ENCODE measurements at places on chromosomes 5 and 9.

DNA sequence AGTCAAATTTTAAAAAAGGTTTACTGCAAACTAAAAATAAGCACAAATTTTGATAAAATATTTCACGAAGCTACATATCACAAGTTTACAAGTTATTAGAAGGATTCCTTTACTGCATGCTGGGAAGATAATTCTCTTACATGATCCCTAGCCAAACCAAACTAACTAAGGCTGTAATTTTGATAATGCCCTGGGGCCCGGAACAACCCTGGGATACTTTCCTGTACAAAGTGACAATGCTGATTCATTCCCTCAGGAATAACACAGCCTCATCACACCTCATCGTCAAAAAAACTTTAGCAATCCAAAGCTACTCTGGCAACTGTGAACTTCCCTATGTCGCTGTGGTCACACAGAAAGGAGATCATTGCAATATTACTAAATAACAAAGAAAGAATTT, 402.9 kb downstream of the RAB3C start:
- no peak for DNase-seq
- peaks cover 32% of the 10 kb centered on the region for H3K36me3 ChIP-seq
- H3K27ac ChIP-seq: no peak overlapping the region
- H3K4me1 ChIP-seq: no peaks in the 10 kb centered on the region

DNA sequence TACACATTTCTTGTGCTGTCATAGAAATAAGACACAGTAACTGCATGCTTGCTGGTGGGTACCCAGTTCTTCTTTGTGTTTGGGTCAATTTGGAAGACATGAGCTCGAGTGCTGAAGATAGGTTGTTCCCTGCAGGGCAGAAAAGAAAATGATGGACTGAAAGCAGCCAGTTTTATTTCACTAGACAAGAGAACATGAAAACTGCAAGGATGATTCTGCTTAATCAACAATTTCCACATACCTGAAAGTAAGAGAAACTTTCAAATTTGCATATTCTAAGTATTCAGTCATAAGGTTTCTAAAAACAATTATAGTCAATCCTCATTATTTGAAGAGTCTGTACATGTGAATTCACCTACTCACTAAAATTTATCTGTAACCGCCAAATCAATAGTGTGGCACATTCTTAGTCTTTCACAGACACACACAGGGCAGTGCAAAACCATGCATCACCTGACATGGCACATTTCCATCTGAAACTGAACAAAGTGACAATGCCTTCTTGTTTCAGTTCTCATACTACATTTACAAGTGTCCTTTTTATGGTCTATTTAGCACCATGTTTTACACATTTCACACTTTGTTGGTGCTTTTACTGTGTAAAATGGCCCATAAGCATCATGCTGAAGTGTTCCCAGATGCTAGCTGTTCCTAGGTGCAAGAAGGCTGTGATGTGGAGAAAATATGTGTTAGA, 56.9 kb downstream of the HOMER1 start:
- H3K36me3 ChIP-seq: no peaks in the 10 kb centered on the region
- no peak overlapping the region for H3K4me3 ChIP-seq
- no peak overlapping the region for H3K27ac ChIP-seq
- no peak for DNase-seq
- H3K27me3 ChIP-seq: no peaks in the 10 kb centered on the region
- no peaks in the 10 kb centered on the region for H3K4me1 ChIP-seq

DNA sequence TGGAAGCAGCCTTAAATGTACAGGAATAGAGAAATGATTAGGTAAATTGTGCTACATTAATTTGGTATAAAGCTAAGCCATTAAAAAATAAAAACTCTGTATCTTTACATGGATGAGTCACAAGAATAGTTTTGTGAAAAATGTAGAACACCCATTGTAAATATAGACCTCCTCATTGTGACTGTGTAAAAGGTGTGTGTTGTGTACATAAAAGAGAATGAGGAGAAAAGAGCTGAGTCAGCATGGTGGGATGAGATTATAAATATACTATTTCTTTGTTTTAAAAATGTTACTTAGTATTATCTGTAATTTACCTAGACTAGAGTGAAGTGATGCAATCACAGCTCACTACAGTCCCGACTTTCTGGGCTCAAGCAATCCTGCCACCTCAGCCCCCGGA, 250.5 kb downstream of the KIAA0825 start:
- H3K36me3 ChIP-seq: no peaks in the 10 kb centered on the region
- no peaks in the 10 kb centered on the region for H3K4me1 ChIP-seq
- H3K4me3 ChIP-seq: no peak overlapping the region
- no peak overlapping the region for H3K27ac ChIP-seq

GRCh38 chr9:107251756-107252322, 31.2 kb upstream of the RAD23B start:
- no peak for DNase-seq
- peaks cover 5% of the 10 kb centered on the region for H3K4me1 ChIP-seq
- H3K27me3 ChIP-seq: no peaks in the 10 kb centered on the region
- no peak overlapping the region for H3K4me3 ChIP-seq

GRCh38 chr9:107875571-107875980, 386.0 kb upstream of the KLF4 start:
- no peak overlapping the region for H3K27ac ChIP-seq
- DNase-seq: no peak
- no peaks in the 10 kb centered on the region for H3K36me3 ChIP-seq
- no peaks in the 10 kb centered on the region for H3K27me3 ChIP-seq
- no peaks in the 10 kb centered on the region for H3K4me1 ChIP-seq

- H3K4me1 ChIP-seq: peaks cover 40% of the 10 kb centered on the region
- H3K36me3 ChIP-seq: no peaks in the 10 kb centered on the region
- no peak for DNase-seq
- H3K27ac ChIP-seq: peak overlapping the region; percentile 12
These were observed 6.8 kb downstream of the EPB41L4B start for GRCh38 chr9:109314011-109314531.

DNA sequence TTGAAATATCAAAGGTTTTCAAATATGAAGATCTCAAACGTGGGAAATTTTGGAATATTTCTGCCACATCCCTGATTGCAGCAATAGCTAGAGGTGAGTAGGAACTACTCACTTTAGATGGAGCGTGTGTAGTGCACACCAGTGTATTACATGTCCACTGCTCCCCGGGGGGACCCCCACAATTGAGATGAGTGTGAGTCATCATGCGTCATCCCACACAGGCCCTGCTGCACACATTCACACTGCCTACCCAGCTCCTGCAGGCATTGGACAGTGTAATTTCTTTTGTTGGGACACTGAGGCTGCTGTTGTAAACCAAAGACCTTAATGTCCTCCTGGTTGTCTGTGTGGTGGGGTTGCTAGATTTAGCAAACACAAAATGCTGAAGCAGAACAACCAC, 280.0 kb downstream of the GAS1 start:
- DNase-seq: no peak
- H3K36me3 ChIP-seq: no peaks in the 10 kb centered on the region
- no peaks in the 10 kb centered on the region for H3K27me3 ChIP-seq
- H3K4me1 ChIP-seq: no peaks in the 10 kb centered on the region
- no peak overlapping the region for H3K27ac ChIP-seq

DNA sequence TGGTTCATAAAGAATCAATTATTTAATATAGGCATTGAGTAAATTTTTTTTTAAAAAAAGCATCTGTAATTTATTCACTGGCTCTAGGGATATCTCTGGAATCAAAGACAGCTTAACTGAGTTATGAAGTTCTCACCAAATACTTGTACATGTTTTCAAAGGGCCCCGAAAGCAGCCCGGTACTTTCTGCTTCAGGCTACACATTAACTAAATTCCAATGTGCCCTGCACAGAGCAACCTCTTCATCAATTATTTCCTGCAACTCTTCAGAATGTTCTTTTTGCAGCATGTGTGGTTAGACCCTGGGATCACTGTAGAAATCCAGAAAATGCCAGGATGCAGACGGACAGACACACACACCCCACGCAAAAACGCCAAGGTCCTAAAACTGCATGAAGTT, 209.0 kb downstream of the EFNA5 start:
- H3K4me1 ChIP-seq: peaks cover 27% of the 10 kb centered on the region
- H3K36me3 ChIP-seq: no peaks in the 10 kb centered on the region
- H3K27me3 ChIP-seq: no peaks in the 10 kb centered on the region
- no peak overlapping the region for H3K4me3 ChIP-seq

GRCh38 chr5:154364771-154365170, 81.0 kb upstream of the SAP30L start:
- H3K36me3 ChIP-seq: no peaks in the 10 kb centered on the region
- H3K4me1 ChIP-seq: peaks cover 57% of the 10 kb centered on the region
- no peak for DNase-seq
- H3K4me3 ChIP-seq: no peak overlapping the region
- H3K27me3 ChIP-seq: no peaks in the 10 kb centered on the region

DNA sequence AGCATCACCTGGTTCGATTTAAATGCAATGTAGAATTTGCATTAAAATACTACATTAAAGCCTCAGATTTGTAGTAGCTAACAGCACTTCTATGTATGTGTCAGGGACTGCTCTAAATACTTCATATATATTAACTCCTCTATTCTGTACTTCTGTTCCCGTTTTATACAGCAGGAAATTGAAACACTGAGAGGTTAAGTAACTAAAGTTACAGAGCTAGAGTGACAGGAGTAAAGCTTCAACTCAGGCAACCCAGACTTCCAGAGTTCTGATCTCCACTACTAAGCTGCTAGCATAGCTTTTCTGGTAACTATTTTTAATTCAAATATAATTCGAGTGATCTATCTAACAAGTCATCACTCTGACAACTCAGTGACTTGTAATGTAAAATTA, 619 bp upstream of the APC start:
- no peaks in the 10 kb centered on the region for H3K36me3 ChIP-seq
- peaks cover 9% of the 10 kb centered on the region for H3K4me1 ChIP-seq
- H3K27me3 ChIP-seq: no peaks in the 10 kb centered on the region

DNA sequence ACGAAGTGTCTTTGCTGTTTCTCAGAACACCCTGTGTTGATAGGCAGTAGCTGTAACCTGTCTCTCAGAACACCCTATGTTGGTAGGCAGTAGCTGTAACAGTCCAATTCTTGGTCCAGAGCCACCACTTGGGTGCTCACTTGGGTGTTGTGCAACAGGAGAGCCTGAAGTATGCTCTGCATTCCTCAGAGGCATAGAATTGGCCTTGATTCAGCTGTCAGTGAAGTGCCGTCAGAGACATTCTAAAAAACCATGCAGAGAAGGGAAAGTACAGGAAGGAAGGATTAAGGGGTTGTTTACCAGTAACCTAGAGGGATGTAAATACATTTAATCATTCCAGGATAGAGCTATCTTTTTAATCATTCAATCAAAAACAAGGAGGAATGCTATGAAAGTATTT, 231.2 kb downstream of the ARRDC3 start:
- peaks cover 6% of the 10 kb centered on the region for H3K4me1 ChIP-seq
- no peak overlapping the region for H3K4me3 ChIP-seq
- H3K36me3 ChIP-seq: no peaks in the 10 kb centered on the region
- no peaks in the 10 kb centered on the region for H3K27me3 ChIP-seq
- peak; percentile 36 for DNase-seq

- no peaks in the 10 kb centered on the region for H3K27me3 ChIP-seq
- no peaks in the 10 kb centered on the region for H3K36me3 ChIP-seq
- no peak overlapping the region for H3K27ac ChIP-seq
- no peak overlapping the region for H3K4me3 ChIP-seq
These were observed 5.2 kb downstream of the F2R start for GRCh38 chr5:76720988-76721569.

DNA sequence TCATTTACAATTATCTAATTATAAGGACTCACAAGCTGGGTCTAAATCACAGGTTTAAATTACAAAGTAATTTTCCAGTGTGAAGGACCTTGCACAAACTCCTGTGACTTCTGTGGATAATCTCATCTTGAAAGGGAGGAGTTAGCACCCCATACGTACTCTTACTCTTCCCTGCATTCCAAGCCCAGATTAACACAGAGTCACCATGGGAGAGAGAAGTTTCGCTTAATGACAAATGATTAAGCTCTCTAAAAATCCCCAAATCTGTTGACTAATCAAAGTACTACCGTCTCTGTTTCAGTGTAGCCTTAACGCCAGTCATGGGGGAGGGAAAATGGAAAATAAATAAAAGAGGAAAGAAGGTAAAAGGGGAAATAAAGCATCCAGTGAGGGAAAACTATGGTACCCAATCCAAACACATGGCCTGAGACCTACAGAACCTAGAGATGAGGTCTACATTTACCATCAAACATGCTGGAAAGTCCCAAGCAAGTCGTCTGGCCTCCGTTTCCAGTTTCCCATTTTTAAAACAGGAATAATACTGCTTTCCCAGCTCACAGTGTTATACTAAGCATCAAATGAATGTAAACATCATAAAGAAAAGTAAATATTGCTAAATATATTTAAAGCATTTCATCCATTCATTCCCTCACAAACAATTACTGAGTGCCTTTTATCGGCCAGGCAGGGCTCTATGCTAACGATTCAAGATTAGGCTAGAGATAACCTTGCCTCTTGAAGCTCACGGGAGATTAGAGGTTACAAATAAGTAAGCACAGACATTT, 63.2 kb downstream of the PCA3 start:
- H3K36me3 ChIP-seq: no peaks in the 10 kb centered on the region
- H3K27ac ChIP-seq: no peak overlapping the region
- H3K4me1 ChIP-seq: no peaks in the 10 kb centered on the region
- no peak overlapping the region for H3K4me3 ChIP-seq
- no peaks in the 10 kb centered on the region for H3K27me3 ChIP-seq

GRCh38 chr5:107486489-107486888, 184.2 kb downstream of the EFNA5 start:
- no peak for DNase-seq
- H3K27ac ChIP-seq: no peak overlapping the region
- H3K27me3 ChIP-seq: no peaks in the 10 kb centered on the region
- no peak overlapping the region for H3K4me3 ChIP-seq
- no peaks in the 10 kb centered on the region for H3K36me3 ChIP-seq
- H3K4me1 ChIP-seq: peaks cover 16% of the 10 kb centered on the region

DNA sequence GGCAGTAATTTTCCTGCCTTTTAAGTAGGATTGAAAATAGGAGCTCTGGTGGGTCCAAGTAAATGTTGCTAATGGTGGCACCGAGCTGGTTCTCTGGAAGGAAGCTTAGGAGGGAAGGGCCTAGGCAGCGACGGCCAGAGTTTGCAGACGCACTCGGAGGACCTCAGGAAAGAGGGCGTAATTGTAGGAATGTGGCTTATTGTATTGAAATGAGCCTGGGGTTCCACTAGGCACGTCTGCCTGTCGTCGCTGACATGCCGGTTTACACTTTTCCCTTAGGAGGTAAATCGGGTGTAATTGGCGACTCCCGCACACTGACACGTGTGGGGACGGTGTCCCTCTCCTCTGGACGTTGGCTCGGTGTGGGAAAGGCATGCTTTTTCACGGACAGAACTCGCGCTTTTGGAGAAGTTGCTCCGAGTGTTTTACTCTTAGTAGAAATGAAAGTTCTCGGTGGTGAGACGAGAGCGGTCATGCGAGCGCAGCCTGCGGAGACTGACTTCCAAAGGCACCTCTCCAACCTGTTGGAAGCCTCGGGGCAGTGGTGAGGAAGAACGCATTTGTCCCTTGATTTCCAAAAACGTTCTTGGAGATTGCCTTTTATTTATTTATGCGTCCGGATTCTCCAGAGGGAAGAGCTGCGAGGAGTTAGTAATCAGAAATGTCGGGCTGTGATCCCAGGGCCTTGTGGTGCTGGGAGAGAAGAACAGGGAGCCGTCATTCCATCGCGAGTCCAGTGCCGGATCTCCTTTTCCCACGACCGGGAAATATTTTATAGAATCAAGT, 1.3 kb downstream of the NR4A3 start:
- no peaks in the 10 kb centered on the region for H3K36me3 ChIP-seq
- peak overlapping the region; percentile 99 for H3K27ac ChIP-seq
- peak overlapping the region; percentile 75 for H3K4me3 ChIP-seq
- H3K4me1 ChIP-seq: peaks cover 25% of the 10 kb centered on the region
- H3K27me3 ChIP-seq: peaks cover 6% of the 10 kb centered on the region
- DNase-seq: peak; percentile 33
